ENCODE measurements at places on chromosomes 3 and 15.

GRCh38 chr3:115638991-115639390, 15.7 kb downstream of the GAP43 start:
- DNase-seq, result no peak

DNA sequence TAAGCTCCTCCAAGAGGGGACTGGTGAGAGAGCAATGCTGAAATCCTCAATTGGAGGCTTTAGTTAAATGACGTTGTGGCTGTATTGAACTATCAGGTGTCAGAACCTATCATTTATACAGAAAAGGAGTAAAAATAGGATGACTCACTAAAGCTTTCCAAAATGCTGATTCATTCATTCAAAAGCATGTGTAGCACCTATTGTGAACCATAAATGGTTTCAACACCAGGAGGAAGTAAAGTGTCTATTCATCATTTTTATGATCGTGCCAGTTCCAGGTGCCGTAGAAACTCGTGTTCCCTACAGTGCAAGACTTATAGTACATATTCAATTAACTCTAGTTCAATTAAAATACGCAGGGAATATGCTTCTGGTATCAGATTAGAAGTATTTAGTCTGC, 66.5 kb upstream of the ARRDC4 start:
- DNase-seq, result no peak

DNA sequence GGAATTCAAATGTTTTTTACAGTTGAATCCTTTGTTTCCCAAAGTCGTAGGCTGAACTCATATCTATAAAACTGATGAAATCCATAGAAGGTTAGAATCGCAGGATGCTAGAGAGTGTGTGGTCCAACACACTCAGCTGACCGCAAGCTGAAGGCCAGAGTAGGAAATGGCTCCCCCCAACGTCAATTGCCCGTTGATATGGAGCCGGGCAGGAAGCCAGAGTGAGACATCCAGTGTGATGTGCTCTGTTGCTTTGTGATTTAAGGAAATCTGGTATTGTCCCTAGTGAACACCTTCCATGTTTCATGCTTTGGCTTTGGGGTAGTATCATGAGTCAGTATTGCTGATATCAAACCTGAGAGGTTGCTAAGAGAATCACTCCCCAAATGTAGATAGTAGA, 5.8 kb upstream of the MEX3B start:
- DNase-seq, result no peak

DNA sequence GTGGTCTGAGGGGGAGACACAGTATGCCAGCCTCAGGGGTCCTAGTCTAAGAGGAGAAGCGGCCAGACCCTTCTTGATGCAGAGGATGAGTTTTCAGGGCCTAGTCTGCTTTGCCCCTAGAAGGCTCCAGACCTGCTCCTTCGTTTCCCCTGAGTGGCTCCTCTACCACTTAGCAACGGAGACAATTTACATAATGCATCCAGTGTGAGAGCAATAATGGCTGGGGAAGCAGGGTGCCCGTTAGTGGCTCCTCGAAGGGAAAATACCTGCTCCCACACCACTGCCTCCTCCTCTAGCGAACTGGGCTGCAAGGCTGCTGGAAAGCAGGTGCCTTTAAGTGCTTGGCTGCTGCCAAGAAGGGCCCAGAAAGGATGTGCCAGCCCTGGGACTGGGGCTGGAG, 38.9 kb downstream of the CACNA2D2 start:
- DNase-seq, result no peak

DNA sequence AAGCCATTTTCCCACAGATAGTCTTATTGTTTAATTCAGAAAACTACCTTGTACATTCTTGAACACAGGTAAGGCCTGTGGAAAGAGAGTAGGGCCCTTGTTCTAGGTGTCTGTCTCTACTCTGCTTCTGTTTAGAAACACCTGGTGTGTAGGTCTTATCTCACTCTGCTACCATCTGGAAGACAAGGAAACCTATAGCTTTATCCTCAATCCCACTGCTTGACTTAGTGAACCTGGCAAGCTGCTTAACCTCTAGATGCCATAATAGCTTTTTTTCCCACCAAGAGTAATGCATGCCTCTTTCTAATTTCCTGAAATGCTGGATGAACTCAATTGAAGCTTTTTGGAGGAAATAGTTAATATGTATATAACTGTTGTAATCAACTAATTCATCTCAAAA, 82.6 kb upstream of the RAP2B start:
- no peak for DNase-seq

DNA sequence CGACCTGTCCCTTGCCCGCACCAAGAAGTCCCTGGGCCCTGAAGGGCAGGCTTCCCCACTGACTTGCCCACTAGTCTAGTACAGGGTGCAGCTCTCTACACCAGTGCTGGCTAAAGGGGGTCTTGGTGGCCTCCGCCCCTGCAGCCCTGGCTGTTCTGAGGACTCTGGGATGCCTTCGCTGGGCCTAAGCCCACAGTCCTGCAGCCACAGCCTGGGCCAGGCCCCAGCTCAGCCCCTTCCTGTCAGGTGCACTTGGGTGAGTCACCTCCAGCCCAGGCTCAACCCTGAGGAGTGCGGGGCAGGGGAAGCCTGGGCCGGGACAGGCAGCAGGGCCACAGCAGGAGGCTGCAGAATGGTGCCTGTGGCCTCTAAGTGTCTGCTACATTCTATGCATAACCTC, 971 bp downstream of the C3orf22 start:
- DNase-seq, result no peak

DNA sequence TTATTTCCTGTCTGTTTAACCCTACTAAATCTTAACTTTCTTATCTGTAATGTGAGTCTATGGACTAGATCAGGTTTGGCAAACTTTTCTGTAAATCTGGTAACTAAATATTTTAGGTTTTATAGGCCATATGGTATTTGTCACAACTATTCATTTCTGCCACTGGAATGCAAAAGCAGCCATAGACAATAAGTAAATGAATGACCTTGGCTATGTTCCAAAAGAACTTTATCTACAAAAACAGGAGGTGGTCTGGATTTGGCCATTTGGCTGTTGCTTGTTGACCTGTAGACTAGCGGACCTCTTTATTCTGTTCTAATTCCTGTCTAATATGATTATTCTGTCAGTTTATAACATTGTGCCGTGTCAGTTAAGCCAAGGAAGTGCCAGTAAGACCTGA, 314.2 kb downstream of the LPP start:
- DNase-seq, result no peak

GRCh38 chr3:100811779-100812507, 102.6 kb downstream of the TFG start:
- no peak for DNase-seq

GRCh38 chr3:87161013-87161412, 66.1 kb upstream of the CHMP2B start:
- DNase-seq, result no peak

- DNase-seq, result no peak
These were observed 45.8 kb upstream of the GOLIM4 start for GRCh38 chr3:168141405-168141998.

DNA sequence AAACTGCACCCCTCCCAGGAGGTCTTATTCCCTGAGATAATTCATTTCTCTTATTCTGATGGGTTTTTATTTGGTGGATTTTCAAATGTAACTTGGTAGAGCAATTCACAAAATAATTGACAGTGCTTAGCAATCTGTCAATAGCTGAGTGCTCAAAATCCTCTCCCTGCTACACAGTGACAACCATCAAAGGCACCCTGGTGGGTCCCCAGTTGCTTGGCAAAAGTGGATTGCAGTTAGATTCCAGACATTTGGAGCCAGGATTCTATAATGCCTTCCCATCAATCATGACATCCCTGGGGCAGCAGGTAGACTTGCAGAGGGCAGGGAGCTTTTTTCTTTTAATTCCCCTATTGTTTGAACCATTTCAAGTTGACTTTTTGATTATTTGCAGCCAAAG, 59.0 kb downstream of the FHIT start:
- DNase-seq, result no peak

- DNase-seq, result no peak
These were observed 131.8 kb downstream of the FOXB1 start for GRCh38 chr15:60135961-60136360.

GRCh38 chr3:26653811-26654425, 31.3 kb downstream of the LRRC3B start:
- DNase-seq, result no peak

- DNase-seq, result no peak
These were observed 107.8 kb downstream of the MEGF11 start for GRCh38 chr15:66145726-66146182.

DNA sequence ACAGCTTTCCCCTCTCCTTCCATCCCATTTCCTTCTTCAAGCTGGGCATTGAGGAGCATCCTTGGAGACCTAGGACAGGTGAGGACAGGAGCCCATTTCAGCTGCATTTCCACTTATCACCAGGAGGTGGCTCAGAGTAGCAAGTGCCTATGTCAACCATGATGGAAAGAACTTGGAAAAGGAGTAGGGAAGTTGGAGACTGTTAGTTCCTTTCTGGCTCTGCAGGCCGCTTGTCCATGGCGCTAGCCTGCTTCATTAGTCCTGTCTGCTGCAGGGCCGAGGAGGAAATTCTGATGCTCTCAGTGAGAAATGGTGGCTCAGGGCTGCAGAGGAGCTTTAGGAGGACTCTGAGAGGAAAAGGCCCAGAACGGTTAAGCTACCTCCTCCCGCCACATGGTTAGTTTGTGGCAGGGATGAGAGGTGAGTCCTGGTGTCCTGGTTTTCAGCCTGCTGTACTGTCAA, 7.0 kb upstream of the CD276 start:
- no peak for DNase-seq

DNA sequence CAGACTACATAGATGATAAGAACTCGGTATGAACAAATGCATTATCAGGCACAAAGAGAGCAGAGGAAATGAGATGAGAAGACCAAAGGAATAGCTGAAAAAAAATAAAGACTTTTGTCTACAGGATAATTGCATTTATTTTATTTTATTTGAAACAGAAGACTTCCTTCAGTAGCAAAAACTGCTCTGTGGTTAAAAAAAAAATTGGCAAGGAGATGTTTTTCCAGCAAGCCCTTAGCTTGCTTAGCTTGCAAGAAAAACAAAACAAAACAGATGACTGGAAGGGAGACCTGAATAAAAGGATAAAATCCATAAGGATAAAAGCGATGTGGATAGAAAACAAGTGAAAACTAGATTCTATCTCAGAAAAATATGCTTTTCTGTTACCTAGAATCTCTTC, 9.1 kb upstream of the PPM1L start:
- DNase-seq, result no peak

- DNase-seq, result no peak
These were observed 39.3 kb upstream of the HDC start for GRCh38 chr15:50304836-50305235.

GRCh38 chr15:27485265-27485664, 514.3 kb downstream of the GABRG3 start:
- no peak for DNase-seq

DNA sequence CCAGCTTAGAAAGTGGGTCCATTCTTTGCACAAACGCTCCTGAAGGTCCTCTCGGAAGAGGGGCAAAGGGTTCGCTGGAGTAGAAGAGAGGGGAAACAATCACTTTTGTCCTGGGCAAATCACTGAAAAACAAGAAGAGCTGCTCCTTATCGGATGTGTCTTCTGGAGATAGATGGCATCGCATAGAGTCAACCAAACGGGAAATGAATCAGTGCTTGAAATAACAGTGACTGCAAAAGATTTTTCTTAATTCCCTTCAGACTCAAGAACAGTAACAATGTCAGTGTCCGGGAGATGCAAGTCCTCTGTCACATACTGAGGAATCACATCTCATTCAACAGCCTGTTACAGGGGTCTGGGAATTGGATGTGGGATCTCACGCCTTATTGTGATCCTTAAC, 78.8 kb upstream of the PCSK6 start:
- no peak for DNase-seq

DNA sequence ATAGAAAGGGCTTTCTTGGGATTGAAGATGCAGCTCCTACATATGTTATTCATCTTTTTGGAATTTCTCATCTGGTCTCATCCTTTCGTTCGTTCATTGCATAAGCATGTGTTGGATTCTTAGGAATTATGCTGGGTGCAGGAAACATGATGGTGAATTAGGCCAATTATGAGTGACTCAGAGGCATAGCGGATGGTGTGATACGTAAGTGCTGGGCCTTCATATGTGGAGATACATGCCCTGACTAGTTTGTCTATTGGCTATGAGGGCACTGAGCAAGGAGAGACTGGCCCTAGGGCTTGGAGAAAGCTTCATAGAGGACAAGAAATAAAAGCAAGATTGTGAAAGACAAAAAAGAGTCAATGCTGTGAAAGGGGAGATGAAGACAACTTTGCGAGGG, 235.1 kb downstream of the MYRIP start:
- no peak for DNase-seq

GRCh38 chr3:149575213-149575960, 82.4 kb downstream of the WWTR1 start:
- no peak for DNase-seq

- no peak for DNase-seq
These were observed 84.3 kb upstream of the TNFSF10 start for GRCh38 chr3:172607305-172608121.

DNA sequence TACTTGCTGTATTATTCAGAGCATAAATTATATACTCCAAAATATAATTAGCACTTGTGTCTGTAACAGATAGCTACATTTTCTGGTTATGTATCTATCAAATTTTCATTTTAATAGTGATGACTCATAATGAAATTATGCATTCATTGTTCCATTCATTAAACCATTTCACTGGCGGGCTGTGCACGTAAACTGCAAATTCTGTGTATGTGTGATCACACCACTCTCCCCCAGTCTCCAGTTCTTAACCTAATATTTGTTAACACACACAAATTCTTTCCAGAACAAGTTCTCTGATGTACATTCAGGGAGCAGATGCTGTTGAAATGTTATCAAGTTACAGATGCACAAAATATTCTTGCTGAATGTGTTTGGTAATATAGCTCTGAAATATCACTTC, 3.8 kb upstream of the KCNMB2 start:
- DNase-seq, result no peak

GRCh38 chr3:140898340-140899180, 43.1 kb upstream of the SLC25A36 start:
- DNase-seq, result peak; percentile 65

GRCh38 chr3:169578381-169579024, 85.0 kb downstream of the MECOM start:
- no peak for DNase-seq

GRCh38 chr3:185332026-185332735, 30.8 kb upstream of the MAP3K13 start:
- DNase-seq, result no peak

DNA sequence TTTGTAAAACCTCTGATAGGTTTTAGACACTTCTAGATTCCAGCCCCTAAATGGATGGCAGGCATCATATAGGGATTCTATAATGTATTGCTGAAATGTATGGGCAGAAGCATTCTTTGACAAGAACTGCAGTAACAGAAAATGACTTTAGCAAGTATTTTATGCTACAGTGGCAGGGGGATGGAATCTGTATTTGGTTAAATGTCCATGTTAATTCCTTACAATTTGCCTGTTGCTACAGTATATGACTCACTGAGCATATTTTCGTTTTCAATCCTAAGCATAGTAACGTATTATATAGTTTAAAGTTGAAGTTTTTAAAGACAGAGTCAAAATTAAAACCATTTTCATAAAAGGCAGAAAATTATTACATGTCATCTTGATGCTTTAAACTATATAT, 150.1 kb downstream of the MEX3B start:
- DNase-seq, result no peak

DNA sequence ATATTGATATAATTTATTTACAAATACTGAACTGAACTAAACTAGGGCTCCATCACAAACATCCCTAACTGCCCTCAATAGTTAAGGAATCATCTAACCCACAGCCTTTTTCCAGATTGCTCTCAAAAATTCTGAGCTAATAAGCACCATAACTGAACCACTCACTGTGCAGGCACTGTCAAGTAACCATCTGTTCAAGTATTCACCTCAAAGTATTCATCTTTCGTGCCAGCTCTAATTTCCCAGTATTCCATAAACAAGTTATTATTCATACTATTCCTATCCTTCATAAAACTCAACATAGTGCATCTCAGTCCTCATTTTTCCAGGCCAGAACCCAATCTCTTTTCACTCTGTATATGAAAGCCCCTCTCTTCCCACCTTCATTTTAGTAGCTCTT, 41.1 kb downstream of the THBS1 start:
- DNase-seq, result no peak

Measured in left kidney (tissue), 8 donors.